ENCODE measurements at places on chromosomes 1 and 21. TPM values are rescaled to one million over a fixed set of nuclear protein-coding genes. Genes with fewer than 3 reads are reported as not detected.

The NEGR1 gene
- 34.7 TPM for total RNA-seq

GRCh38 chr21:33238565-33239255, 9.0 kb downstream of the IFNAR2 start:
- DNase-seq: no peak

DNA sequence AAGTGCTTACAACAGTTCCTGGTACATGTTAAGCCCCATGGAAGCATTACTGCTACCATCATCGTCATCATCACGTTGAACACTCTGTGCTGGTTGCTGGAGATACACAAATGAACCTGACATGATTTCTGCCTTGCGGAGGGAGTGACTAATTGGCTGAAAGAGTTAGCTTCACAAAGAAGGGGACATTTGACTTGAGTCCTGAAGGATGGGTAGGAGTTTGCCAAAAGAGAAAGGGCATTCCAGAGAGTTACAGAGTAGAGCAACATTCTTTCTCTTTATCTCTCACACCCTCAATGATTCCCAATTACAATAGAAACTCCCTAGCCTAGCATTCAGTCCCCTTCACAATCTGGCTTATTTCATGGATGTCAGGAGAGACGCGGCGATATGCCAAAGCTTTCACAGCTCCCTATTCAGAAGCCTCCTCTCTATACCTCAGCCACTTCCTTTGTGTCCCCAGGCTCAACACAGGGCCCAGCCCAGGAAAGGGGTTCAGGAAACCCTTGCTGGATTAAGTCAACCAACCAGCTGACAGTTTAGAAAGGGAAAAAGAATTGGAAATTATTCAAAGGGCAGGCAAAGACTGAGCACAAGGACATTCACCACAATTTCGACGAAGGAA, 38.0 kb downstream of the SLC1A7 start:
- DNase-seq: no peak

- no peak for DNase-seq
These were observed 102.5 kb upstream of the RGS4 start for GRCh38 chr1:162966613-162967012.

GRCh38 chr1:84541679-84542078, 32.6 kb downstream of the CTBS start:
- no peak for DNase-seq

DNA sequence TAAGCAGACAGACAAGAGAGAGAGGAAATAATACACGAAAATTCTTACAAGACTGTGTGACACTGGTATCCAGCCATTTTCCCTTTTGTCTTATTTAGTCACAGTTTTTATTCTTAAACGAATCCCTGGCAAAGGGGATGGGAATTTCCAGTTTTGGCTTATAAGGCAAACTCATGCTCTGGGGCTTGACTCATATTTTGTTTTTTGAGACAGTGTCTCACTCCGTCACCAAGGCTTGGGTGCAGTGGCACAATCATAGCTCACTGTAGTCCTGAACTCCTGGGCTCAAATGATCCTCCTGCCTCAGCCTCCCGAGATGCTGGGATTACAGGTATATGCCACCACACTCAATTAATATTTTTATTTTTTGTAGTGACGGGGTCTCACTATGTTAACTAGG, 31.9 kb downstream of the PTGER3 start:
- no peak for DNase-seq

- DNase-seq: no peak
These were observed 51.4 kb upstream of the CR2 start for GRCh38 chr1:207402744-207403143.

- no peak for DNase-seq
These were observed 64.7 kb downstream of the NRIP1 start for GRCh38 chr21:15000081-15000480.
